Stimulated activated CD4-positive, alpha-beta T cell treated with anti-CD3 and anti-CD28 coated beads, Interleukin-2, amount 100 ng/mL, for 24 hours (primary cell): ENCODE measurements at places on chromosomes 11 and 22.

DNA sequence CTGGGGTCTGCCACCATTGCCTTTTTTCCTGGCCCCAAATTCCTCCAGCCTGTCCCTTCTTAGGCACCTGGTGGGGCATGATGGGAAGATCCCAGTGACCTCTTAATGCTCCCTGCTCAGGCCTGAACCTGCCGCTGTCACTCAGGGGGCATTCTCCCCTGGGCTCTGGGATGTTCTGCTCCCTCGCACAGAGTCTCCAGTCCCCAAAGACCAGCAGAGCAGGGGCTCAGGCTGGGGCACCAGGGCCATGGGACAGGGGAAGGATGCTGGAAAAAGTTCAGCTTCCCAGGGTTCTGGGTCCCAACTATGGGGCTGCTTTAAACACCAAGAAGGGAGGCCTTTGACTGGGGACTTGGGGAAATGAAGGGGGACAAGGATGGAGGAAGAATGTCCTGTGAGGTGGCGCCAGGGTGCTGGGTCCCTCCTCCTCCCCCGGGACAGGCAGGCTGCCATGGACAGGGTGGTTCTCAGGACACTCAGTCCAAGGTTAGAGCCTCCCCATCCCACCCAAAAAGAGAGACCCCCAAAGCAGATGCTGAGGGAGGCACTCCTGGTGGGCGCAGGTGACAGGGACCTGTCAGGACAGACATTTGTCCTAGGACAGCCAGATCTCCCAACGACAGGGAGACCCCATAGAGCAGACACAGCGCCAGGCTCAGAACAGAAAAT is 30.8 kb downstream of the IGLL5 start:
- DNase-seq: no peak

GRCh38 chr11:75946531-75947530 is 131.8 kb downstream of the UVRAG start:
- DNase-seq: no peak

DNA sequence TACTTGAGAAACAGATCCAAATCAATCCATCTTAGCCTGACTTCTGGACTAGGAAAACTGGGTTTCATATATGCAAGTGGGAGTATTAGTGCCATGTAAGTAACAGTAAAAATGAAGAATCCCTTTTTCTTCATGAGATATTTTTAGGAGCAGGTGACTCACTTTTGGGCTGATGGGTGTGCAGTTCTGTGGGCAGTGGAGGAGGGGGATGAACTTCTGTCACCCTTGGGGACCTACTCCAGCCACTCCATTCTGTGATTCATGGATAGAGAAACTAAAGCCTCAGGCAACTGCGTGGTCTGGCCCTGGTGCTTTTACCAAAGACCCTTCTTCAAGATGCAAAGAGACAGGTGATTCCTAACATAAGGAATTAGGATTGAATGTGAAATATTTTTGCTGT is 208.6 kb upstream of the NARS2 start:
- no peak for DNase-seq

DNA sequence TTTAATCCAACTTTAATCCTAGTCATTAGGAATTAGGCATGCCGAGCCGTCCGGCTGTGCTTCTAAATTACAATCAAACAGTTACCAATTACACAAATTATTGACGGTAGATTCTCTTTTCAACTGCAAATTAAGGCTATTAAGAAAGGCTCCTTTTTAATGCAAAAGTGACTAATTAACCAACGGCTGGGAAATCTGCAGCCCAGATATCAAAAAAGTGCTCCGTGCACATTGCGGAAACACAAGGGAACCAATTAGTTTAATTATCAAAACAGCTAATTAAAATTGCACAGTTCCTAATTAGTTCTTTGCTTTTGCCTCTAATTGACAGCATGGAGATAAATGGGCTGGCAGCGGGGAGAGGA is 19.4 kb upstream of the LMO1 start:
- no peak for DNase-seq

DNA sequence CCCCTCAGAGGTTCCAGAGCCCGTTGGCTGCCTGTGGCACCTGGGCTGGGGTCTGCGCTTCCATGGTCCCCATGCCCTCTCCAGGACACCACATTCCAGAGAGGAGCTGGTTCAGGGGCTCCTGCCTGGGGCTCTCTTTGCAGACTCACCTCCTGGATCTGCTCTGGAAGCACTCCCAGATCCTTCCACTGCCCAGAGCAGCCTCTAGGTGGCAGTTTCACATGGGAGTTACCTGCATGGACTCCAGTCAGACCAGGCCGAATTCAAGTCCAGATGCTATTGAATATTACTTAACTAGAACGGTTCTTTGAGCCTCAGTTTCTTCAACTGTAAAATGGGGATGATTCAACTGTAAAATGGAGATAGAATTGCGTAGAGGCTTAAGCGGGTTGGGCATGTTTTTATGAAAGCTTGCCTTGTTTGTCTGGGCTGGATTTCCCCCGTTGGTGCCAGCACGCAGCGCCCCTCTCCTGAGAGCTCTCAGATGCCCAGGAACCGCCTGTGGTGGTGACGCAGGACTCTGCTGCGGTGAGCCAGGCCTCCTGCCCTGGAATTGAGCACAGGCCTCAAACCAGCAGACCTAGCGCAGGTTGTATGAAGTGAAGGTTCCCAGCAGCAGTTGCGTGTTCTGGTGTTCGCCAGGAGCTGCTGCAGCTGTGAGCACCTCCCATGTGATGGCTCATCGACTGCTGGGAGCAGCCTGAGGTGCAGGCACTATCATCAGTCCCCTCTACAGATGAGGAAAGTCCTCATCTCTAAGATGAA is 44.2 kb downstream of the LMO1 start:
- peak; percentile 36 for DNase-seq

- DNase-seq: no peak
Observed at GRCh38 chr11:133254601-133255000, 277.7 kb downstream of the OPCML start.

DNA sequence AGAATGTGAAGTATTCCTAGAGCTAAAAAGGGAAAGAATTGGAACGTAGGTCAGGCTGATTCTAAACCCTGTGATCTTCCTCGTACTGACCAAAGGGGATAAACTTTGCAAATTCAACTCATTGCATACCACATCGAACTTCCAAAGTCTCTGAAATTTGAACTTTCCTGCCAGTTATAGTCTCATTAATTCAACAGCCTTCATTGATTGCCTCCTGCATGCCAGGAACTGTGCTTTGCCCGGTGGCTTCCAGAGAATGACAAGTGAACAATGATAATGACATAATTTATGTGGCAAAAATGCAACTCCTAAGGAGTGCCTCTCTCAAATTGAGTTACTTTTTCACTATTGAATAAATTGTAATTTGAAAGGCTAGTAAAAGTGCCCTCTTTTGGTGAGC is 107.7 kb upstream of the LDLRAD3 start:
- DNase-seq: no peak

DNA sequence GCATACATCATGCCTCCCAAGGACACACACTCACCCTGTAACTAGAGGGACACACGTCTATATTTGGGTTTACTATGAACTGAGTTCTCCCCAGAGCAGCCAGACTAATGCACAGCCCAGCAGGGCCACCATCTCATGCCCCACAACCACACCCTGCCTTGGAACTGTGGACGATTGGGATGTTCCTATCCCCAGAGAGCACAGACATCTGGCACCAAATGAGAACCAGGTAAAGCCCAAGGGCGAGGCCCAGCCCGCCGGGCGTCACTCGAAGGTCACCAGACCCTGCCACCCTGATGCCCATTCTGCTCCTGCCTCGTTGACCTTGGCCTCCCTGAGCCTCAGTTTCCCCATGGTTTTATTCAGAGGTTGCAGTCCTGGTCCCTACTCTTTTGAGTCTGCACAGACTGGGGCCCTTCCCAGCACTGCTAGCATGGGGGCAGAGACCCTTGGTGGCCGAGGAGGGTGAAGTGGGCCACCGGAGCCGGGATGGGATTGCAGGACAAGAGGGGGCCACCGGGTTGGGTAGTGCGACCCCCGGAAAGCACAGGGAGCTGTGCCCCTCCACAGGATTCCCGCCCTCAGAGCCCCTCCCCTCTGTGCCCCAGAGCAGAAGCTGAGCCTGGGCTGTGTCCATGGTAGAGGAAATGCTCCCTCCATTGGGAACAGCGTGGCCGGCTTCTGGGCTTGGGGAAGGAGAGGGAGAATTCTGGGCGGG is 56.8 kb downstream of the IGLL5 start:
- DNase-seq: no peak
